Mucosa of descending colon (tissue), 3 donors: ENCODE measurements at places on chromosomes 1 and 21.

GRCh38 chr1:29625084-29625420 is 388.7 kb downstream of the PTPRU start:
- DNase-seq, result no peak

DNA sequence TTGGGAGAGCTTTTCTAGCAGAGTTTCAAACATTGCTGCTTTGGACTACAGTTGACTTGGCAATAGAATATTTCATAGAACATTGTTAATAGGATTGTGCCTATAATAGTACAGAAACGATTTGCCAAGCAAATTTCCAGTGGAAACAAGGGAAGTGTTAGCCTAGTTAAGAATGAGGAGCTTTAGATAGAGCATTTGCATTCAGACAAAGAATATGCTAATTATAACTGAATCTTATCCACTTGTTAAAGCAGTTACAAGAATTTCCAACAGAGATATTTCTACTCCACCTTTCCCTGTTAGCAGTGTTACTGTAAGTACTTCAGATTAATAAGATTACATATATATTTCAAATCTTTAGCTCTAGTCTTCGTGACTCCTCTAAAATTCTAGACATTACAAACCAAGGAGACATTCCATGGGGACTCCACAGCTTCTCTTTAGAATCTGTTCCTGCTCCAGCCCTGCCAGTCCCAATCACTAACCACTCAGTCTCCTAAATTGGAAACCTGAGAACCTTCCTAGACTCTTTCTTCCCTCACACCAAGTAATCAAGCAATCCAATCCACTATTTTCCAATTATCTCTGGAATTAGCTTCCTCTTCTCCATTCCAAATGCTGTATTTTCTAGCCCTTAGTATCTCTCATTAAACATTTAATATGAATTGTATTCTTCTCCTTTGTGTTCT is 141.8 kb upstream of the PBX1 start:
- DNase-seq, result no peak

GRCh38 chr1:2352897-2353550 is 38.3 kb downstream of the MORN1 start:
- no peak for DNase-seq

- DNase-seq, result no peak
Measured at GRCh38 chr1:163147019-163147418, 55.7 kb downstream of the RGS5 start.

DNA sequence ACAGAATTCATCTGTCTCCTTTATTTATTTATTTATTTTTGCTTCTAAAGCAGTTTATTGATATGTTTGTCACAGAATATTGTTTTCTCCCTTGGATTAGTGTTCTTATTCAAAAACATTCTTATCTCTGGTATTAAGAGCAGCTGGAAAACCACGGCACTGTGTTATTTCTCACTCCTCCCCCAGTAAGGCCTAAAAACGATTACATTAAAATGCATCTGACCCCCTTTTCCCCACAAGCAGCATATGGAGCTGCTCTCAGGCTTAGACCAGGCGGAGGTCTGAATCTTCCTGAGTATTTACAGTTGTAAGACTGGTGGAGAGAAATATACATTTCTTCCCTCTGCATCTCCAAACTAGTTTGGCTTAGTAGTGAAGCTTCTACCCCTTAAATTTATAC is 86.8 kb downstream of the HLX start:
- no peak for DNase-seq

DNA sequence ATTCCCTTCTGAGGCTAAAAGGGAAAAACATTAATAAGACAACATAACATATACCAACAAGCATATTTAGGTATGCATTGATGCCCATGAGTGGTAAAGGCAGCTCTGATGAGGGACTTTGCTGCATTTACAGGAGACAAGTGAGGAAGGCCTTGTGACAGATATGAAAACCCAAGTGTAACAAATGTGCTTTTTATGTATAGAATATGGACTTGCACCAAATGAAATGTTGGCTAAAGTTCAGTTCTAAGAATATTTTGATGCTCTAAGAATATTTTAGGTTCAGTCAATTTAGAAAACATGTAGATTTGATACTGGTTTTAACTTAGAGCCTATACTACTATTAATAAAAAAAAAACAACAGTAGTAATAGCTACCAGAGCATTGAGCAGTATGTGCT is 424.7 kb downstream of the LMO4 start:
- no peak for DNase-seq

GRCh38 chr1:188127507-188127906 is 1298.8 kb downstream of the PLA2G4A start:
- DNase-seq, result no peak

GRCh38 chr1:228029281-228029680 is 22.5 kb downstream of the WNT3A start:
- peak; percentile 7 for DNase-seq

DNA sequence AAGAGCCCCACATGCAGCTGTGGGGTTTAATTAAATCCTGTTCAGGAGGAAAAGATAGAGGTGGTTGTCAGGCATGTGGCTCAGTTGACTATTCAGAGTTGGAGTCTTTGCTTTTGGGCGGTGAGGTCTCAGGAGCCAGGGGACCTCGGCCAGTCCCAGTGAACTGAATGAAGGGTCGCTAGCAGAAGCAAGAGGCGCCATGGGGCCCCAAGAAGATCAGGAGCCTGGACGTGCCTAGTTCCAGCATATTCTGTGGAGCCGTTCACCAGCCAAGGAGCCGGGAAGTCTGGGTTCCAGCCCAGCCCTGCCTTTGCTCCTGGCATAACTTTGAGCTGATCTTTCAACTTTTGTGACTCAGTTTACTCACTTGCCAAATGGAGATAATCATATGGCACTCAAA is 217.7 kb upstream of the IRF2BP2 start:
- DNase-seq, result no peak

DNA sequence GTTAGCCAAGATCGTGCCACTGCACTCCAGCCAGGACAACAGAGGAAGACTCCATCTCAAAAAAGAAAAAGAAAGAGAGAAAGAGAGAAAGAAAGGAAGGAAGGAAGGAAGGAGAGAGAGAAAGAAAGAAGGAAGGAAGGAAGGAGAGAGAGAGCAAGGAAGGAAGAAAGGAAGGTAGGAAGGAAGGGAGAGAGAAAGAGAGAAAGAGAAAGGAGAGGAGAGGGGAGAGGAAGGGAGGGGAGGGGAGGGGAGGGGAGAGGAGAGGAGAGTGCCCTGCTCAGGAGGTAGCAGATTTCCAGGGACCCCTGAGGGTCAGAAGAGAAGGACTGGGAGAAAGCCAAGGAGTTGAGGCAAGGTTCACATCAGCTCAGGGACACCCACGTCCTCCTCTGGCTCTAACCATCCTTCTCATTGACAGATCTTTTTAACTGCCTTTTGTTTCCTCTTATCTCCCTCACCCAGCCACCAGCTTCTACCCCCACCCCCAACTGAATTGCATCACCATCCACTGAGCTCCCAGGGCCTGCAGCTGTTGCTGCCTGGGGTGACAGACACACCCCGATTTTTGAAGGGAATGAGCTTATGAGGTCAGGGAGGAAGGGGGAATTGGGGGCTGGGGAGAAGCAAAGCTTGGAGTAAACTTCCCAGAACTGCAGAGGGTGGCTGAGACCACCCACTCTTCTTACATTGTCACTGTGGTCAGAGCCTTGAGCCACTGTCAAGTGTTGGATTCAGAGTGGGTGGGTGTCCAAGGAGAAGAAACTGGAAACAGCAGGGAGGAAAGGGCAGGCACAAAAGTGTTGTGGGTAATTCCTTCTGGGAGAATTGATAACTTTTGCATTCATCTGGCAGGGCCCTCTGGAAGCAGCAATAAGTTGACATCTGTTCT is 91.6 kb downstream of the GLUL start:
- DNase-seq, result peak; percentile 58

- no peak for DNase-seq
Measured at GRCh38 chr1:159921251-159921650, 4.1 kb downstream of the TAGLN2 start.

- DNase-seq, result no peak
Measured at GRCh38 chr1:84365225-84366221, 32.8 kb upstream of the DNASE2B start.

DNA sequence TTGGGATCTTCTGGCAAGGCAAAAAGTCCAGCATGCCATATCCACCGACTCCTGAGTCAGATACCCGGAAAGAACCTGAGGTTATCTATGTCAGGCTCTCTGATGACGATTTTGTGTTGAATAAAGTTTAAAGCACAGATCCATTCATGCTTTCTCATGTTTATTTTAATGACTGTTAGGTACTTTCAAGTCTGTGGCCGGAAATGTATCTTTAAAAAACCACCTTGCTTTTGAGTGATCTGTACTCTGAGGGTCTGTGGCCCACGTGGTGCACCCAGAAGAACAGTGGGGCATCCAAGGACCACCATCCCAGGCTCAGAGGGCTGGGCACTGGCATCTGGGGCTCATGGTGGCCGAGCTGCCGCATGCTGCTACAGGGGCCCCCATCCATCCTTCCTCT is 30.1 kb upstream of the VASH2 start:
- DNase-seq, result no peak

DNA sequence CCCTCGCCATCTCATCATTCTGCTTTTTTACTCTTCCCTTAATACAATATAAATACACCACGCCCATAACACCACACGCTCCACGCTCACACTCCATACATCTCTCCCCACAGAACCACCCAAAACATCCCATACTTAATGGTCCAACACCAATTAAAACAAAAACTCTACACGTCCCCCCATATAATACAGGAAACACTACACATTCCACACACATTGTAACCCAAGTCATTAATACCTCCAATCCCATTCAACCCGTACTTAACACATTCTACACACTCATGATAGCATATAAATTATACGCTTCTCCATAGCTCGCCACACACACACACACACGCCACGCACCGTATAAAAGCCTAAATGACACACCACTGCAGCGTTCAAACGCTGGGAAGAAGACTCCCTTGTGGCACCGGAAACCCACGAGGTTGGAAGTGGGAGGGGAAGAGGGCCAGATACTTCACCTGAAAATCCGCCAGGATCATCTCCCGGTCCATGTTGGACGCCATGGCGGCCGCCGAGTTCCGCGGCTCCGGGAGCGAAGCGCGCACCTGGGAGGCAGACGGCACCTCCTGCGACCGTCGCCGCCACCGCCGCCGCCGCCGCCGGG is 659 bp downstream of the FAF1 start:
- no peak for DNase-seq

DNA sequence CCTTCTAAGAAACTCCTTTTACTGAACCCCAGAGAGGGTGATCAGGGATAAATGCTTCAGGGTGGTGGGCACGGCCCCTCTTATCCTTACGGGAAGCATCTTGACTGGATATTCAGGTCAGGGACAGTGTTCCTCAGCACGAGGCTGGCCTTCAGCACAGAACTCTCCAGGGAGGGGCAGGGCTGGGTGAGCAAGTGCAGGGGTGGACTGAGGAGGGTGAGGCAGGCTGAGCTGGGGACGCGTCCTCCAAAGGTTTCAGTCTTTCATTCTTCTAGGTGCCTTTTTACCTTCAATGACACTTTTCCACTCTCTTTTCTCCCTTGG is 52.3 kb downstream of the RASSF5 start:
- DNase-seq, result no peak

DNA sequence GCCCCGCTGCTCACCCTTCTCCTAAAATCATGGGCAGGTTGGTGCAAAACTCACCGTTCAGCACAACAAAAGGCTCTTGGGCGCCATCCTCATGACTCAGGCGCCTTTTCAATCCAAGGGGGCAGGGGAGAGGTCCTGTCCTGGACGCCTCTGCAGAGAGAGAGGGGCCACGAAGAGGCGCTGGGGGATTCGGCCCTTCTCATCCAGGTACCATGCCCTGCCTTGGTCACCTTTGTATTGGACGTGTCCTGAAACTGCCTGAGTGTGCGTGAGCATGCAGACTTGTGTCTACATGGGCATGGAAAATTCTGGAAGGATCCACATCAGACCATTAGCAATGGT is 53.5 kb downstream of the SLC37A1 start:
- no peak for DNase-seq

DNA sequence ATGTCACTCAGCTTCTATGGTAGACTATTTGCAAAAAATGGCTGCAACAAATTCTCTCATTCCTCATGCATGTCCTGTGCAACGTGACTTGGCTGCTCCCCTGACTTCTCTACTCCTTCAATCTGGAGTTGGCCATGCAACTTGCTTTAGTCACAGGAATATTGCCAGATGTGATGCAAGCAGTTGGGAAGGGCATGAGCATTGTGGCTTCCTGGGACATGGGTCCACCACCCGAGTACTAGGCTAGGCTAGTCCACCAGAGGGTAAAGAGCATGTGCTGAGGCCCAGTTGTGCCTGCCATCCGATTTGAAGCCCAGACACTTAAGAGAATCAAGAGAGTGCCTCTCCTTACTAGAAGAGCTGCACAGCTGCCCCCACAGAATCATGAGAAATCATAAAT is 89.6 kb downstream of the DSCAM start:
- no peak for DNase-seq

DNA sequence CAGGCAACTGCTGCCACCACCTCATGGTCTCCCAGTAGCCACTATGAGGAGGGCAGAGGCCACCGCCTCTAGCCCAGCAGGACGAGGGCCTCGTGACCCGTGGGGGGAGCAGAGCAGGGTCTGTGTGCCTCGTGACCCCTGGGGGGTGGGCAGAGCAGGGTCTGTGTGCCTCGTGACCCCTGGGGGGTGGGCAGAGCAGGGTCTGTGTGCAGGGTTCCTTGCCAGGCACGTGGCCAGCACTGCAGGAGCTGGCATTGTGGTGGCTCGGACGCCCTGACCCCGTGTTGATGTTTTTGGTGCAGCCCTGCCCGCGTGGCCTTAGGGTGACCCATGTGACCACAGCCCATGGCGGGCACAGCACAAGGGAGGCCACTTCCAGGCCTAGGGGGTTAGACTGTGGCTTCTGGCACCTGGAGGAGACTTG is 52.8 kb downstream of the SLX9 start:
- DNase-seq, result no peak

DNA sequence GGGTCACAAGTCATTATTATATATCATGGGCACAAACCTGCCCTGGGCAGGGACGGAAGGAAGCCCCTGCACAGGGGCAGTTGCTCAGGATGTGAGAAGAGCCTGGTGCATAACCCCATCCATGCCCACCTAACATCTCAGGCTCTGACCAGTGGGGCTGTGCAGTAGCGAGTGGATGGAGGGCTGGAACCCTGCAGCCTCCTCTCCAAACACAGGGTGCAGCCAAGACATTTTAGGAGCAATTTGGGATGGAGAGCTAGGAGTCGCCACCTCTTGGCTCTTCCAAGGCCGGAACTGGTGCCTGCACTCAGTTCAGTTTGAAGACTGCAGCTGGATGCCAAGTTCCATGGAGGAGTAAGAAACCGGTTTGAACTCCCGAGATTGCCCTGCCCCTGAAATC is 2.8 kb downstream of the MX1 start:
- no peak for DNase-seq

DNA sequence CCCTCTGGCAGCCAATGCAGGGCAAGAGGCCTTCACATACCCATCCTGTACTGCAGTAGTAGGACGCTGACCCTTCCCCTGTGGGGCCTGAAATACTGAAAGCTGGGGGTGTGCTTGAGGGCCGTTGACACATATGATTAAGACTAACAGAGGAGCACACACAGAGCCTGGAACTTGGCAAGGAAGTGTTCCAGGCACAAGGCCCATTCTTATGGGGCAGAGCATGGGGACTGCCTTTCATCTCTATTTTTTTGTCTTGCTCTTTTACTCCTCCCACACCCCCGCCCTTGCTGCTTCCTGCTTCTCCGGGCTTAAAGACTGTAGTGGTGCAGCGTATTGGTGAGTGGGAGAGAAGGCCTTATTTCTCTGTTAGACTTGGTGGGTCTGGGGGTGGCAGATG is 137.4 kb downstream of the BACH1 start:
- DNase-seq, result no peak
